Hematopoietic multipotent progenitor cell treated with erythropoietin and hydrocortisone succinate and interleukin-3 and kit ligand, for 17 days (in vitro differentiated cells): ENCODE measurements at places on chromosomes 5 and 9.

DNA sequence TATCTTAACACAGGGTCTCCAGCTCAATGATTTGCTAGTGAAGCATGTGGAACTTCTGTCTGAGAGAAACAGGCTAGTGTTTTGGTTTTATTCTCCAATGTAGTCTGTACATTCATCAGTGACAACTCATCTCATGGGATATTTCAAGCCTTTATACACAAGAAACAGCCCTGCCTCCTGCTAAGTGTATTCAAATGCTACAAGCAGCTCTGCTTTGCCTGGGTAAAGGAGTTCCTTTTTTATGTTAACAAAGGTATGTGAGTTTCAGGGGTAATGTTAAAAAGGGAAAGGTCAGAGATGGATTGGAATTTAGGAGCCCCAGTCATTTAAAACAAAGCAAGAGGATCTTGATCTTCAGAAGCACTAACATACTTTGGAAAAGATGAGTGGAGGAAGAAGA is 498.7 kb downstream of the ISL1 start:
- DNase-seq, result no peak

DNA sequence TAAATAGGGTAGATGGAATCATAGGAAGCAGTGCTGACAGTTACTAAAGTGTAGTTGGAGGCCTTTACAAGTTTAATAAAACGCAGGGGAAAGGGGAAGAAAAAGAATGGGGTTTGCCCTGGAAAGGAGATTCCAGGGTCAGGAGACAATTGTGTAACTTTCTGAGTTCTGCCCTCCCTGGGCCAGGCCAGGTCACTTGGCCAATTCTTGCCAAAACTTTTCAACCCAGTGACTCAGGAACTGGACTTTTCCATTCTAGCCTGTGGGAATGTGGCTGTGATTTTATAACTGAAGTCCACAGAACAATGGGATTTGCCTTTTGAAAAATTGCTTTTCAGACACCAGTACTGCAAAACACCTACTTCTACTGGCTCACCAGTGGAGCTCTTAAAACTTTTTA is 289.8 kb upstream of the ANKRD55 start:
- DNase-seq, result no peak

- no peak for DNase-seq
These were observed 35.2 kb downstream of the MRPS27 start for GRCh38 chr5:72284559-72285423.

GRCh38 chr5:161034451-161034850 is 182.4 kb upstream of the ATP10B start:
- DNase-seq, result no peak
